ENCODE measurements at places on chromosomes 13 and 19.

GRCh38 chr13:95182570-95183265, 118.5 kb downstream of the ABCC4 start:
- no peak for DNase-seq

GRCh38 chr19:8261881-8262280, 46.3 kb downstream of the CD320 start:
- no peak for DNase-seq

- no peak for DNase-seq
These were observed 267.3 kb downstream of the DLEU7 start for GRCh38 chr13:50576156-50576555.

DNA sequence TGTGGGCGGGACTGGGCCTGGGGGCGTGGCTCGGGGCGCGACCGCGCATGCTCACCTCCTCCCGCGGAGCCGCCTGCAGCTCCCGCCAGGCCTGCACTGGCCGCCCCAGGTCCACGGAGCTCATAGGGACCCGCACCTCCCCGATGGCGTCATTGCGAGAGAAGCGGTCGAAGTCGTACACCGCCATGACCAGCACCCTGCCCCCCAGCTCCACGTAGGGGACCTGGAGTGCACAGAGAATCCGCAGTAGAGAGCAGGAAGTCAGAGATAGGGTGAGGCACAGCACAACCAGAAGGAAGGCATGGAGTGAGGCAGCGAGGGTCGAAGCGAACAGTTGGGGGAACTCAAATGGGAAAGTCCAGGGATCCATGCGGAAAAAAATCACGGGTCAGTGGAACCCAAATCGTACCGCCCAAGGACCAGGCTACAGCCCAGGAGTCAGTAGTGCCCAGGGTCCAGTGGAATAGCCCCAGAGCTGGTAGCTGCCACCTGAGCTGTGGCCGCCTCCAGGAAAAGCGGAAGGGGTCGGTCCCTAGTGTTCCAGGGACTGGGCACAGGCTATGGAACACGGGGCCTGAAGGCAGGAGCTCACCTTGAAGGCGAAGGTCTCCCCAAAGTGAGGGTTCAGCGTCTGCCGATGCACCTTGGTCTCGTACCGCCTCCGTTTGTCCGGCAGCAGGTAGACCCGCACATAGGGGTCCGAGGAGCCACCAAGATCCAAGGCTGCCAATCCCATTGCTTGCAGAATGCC, 4.8 kb downstream of the SYT5 start:
- DNase-seq = no peak

- peak; percentile 16 for DNase-seq
These were observed 89.4 kb upstream of the RAP2A start for GRCh38 chr13:97344265-97345175.

DNA sequence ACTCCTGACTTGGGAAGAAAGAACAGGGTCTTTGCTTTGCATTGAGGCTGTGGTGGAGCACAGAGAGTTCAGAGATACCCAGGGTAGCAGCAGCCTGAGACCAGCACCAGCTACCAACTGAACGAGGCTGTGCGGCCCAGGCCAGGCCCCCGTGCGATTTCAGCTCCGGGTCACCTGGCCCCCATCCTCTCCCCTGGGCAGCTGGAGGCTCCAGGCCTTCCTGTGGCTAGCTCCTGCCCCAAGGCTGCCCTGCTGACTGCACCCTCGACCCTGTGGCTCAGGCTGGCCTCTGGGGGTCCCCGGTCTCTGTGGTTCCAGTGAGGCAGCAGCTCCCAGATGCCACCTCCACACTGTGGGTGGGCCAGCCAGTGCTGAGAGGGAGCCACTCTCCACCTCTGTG, 52.8 kb downstream of the MCF2L start:
- DNase-seq = no peak

DNA sequence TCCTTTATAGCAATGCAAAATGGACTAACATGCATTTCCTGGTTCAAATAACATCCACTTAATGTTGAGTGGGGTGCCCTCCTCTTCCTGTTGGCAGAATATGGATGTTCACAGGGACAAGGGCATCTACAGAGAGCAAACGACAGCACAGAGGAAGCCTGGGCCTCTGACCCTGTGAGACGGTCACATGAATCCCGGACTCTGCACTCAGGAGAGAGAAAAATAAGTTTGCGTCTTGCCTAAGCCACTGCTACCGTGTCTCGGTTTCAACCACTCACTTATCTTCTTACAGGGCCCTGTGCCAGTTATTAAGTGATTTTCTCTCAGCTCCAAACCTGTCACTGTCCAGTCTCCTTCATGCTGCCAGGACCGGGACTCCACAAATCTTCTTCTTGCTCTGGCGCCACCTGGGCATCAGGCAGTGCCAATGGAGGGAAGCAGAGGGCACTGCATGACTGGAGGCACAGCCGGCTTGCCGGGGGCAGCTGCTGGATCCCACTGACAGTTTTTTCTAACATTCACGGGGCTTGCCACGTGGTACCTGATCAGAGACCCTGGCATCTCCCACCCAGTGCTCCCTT, 11.8 kb downstream of the LIG1 start:
- DNase-seq = no peak

DNA sequence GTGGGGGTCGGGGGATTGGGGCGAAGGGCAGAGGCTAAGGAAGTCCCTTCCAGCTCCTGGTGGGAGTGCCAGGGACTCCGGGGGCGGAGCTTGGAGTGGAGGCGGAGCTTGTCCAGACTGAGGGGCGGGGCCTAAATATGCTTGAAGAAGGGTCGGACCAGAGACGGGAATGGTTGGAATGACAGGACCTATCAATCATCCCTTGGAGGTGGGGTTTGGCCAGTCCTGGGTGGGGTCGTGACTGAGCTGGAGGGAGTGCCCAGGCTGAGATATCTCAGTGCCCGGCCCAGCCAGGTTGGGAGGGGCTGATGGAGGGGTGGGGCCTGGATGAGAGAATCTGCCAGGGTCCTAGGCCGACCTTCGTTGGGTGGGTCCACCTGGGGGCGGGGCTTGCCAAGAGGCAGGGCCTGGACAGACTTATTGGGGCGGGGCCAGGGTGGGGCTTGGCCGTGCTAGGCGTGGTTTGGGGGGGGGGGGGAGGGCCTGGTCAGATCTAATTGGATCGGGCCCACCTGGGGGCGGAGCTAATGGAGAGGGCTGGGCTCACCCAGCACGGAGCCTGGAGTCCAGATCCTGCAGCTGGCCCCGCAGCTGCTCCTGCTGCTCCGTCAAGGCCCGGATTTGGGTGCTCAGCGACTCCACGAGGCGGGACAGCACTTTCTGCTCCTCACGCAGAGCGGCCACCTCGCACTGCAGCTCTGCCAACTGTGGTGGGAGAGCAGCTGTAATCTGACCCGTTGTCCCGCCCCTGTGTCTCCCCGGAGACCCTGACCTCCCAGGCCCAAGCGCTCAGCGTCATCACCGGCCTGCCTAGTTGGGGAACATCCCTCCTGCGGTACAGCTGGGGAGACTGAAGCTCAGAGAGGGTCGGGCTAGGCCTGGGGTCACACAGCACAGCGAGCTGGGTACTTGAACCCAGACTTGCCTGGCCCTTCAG, 2.6 kb upstream of the WIZ start:
- DNase-seq = no peak

DNA sequence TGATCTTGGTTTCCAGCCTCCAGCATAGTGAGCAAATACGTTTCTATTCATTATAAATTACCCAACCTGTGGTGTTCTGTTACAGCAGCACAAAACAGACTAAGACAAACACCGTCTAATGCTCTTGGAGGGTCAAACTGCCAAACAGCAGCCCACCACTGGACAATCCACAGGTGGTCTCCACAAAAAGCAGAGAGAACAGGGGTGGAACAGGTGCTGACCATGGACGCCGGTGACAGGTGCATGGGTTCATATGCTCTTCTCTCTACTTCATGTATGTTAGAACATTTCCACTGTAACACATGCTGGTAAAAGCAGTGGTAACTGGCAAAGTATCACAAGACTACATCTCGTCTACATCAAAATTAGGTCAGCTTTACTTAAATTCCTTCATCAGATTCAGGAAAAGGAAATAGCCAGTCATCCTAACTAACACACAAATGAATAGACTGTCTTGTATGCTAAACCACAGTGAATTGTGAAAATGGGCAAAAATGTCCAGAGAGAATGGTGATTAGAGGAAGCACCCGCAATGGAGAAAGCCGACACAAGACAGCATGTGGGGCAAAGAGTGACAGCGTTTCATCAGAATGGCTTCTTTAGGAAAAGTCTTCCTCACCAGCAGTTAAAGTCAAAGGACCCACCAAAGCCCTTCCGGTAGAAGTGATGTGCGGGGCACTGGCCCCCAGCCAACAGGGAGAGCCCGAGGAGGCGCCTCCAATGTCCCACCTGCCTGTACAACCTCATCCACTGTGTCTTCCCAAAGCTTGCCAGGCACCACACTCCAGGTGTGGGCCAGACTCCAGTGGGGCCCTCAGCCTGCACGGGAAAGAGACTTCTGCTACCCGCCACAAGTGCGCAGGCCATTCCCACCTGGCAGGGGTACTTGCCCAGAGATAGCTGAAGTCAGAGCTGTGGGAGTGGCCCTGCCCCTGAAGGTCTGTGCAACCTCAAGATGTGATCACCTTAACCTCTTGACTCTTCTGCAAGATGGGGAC, 6.5 kb downstream of the CARS2 start:
- DNase-seq = no peak

GRCh38 chr19:33125929-33126388, 6.0 kb upstream of the WDR88 start:
- peak; percentile 42 for DNase-seq

DNA sequence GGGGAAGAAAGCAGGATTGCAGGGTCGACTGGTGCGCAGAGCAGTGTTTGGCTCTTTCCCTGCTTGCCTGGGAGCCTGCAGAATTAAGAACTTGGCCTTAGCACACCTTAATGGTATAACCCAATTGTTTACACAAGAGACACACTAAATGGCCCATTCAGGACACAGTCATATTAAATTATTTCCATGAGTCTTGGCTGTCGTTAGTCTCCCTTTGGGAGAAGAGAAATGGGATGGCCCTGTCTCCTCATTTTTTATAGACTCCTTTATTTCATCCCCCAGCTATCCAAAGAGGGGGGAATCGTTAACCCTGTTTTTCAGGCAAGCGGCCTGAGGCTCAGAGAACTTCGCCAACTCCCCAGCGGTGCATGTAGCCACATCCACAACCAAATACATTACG, 282.5 kb downstream of the SUCLA2 start:
- DNase-seq = no peak

GRCh38 chr19:38949580-38950367, 19.0 kb downstream of the MRPS12 start:
- DNase-seq = peak; percentile 86

DNA sequence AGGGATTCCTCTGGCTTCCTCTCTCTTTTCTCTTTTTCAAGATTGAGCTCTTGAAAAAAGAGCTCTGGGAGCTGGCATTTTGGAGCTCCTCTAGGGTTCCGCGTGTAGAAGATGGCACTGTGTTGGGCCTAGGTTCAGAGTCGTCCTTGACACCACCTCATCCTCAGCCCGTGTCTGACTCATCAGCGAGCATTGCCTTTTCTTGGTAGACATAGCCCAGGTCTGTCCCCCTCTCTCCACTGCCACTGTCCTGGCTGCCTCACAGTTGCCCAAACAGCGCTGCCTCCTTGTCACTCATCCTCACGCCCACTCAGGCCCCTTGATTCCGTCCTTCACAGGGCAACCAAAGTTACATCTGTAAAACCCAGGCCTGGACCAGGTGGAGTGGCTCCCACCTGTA, 24.6 kb downstream of the PAK4 start:
- no peak for DNase-seq

DNA sequence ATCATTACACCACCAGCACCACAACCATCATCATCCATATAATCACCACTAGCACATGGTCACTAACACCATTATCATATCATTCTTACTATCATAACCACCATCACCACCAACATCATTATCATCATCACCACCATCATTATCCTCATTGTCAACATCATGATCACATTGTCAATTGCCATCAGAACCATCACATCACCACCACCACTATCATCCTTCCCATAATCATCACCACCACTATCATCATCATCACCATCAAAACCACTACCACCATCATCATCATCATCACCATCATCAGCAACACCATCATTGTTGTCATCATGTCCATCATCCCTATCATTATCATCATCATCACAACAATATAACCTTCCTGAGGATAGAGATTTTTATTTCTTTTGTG, 58.1 kb downstream of the MBD3L1 start:
- no peak for DNase-seq

- DNase-seq = no peak
These were observed 8.0 kb downstream of the FXYD3 start for GRCh38 chr19:35123573-35123972.

DNA sequence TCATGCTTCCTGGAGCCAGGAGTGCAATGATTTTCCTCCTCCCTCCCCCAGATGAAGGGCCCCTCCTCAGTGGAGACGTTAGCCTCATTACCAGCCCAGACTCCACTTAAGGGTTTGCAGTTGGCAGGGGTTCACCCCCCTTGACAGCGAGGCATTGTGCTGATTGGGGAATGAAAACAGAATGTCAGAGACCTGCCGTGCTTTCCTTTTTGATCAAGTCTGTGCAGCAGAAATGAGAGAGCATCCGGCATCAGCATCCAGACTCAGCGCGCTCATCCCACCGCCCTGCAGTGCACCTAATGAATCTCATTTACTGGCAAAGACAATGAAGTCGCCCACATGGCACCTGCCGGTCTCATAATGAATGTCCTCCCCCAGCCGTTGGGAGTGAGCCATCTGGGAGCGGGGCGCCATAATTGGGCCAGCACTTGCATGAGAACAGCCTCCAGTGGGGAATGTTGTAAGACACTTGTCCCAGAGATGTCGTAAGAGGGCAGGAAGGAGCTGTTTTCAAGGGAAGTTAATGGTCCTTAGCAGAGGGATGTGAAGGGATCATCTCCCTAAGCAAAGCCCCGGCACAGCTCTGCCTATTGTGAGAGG, 98.3 kb upstream of the UQCRFS1 start:
- DNase-seq = no peak

GRCh38 chr13:110200276-110200870, 106.6 kb downstream of the COL4A1 start:
- DNase-seq = no peak

GRCh38 chr13:39385154-39385553, 217.8 kb downstream of the LHFPL6 start:
- no peak for DNase-seq

- DNase-seq = no peak
These were observed 8.0 kb downstream of the POLR1G start for GRCh38 chr19:45414468-45414867.

DNA sequence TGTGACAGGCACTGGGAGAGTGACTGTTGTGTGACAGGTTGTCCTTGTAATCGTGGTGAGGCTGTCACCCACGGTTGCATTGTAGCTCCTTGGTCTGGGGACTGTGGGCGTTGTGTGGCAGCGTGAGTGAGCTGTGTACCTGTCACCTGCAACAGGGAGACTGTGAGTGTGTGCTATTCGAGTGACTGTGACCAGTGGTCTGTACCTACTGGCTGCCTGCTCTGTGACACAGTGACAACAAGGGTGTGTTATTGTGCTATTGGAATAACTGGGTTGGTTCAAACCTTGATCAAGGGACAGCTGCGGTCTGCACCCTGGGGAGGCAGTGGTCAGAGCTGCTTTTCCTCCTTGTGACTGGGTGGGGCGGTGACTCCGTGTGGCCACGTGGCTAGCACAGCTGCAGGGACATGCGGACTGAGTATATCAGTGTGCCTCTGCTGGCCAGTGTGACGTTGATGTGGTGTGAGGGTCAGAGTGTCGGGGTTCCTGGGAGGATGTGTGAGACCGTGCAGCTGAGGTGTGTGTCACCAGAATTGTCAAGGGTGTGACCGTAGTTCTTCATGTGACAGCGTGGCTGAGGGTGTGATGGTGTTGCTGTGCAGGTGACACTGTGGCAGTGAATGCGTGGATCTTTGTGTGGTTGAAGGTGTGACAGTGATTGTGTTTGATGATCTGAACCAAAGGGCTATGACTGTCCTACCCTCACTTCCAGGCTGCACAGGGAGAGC, 10.1 kb upstream of the NFIX start:
- no peak for DNase-seq
